ENCODE measurements at places on chromosomes 12 and 14.

GRCh38 chr14:100065111-100065871 lies at the start of gene EVL:
Gene EVL (plus strand): TSS chr14:100065422. CDS start chr14:100065501, 79 bp downstream.
- peak; percentile 73 for DNase-seq

GRCh38 chr12:40344312-40344711 lies 119.5 kb downstream of the LRRK2 start:
- no peak for DNase-seq

DNA sequence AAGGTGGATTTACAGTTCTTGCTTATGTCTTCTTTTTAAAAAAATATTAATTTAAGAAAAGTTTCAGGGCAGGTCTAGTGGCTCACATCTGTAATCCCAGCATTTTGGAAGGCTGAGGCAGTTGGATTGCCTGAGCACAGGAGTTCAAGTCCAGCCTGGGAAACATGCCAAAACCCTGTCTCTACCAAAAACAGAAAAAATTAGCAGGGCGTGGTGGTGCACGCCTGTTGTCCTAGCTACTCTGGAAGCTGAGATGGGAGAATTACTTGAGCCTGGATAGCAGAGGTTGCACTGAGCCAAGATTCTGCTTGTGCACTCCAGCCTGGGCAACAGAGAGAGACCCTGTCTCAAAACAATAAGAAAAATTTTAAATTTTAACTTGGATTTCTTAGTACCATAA lies 5.4 kb upstream of the TAS2R46 start:
- DNase-seq: no peak

- peak; percentile 39 for DNase-seq
These were observed 2.7 kb downstream of the PTHLH start for GRCh38 chr12:27969624-27970400.

DNA sequence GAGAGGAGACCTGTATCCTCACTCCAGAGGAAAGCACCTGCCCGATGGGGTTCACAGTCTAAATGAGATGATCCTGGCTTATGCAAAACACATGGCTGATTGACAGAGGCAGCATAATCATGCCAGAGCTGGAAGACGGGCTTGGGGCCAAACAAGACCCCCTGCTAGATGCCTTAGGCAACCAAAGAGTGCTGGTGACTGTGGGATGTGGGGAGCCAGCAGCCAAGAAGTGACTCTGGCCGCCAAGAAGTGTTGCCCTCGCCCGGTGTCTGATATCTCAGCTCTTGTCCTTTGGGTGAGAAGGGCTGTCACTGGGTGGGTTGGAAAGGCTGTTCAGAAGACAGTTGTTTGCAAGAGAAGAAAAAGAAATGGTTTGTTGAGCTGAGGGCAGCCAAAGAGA lies 56.7 kb downstream of the PLEKHG3 start:
- DNase-seq: no peak

- DNase-seq: no peak
These were observed 50.8 kb upstream of the ZDHHC17 start for GRCh38 chr12:76713130-76713529.

GRCh38 chr14:101369916-101370592 lies 191.2 kb upstream of the DIO3 start:
- no peak for DNase-seq

- no peak for DNase-seq
These were observed 1.7 kb downstream of the PRMT8 start for GRCh38 chr12:3492793-3493042.

- DNase-seq: no peak
These were observed 205.2 kb upstream of the GRIP1 start for GRCh38 chr12:66884091-66884490.

GRCh38 chr14:44699391-44699790 lies 192.3 kb upstream of the FSCB start:
- no peak for DNase-seq

- DNase-seq: no peak
These were observed 184.4 kb downstream of the SUDS3 start for GRCh38 chr12:118560733-118561132.

DNA sequence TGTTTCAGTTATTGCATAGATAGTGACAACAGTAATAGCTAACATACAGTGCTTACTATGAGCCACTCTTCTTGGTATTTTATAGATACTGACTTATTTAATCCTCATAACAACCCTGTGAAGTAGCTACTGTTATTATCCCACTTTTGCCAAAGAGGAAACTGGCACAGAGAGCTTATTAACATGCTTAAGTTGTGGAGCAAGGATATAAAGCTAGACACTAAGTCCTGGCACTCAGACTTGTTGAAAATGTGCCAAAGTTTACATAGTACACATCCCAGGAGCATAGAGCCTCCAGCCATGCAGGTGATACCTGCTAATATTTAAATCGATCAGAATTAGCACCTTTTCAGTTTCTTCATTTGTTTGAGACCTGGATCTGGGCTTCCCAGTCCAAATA lies 41.8 kb downstream of the VEZT start:
- no peak for DNase-seq

DNA sequence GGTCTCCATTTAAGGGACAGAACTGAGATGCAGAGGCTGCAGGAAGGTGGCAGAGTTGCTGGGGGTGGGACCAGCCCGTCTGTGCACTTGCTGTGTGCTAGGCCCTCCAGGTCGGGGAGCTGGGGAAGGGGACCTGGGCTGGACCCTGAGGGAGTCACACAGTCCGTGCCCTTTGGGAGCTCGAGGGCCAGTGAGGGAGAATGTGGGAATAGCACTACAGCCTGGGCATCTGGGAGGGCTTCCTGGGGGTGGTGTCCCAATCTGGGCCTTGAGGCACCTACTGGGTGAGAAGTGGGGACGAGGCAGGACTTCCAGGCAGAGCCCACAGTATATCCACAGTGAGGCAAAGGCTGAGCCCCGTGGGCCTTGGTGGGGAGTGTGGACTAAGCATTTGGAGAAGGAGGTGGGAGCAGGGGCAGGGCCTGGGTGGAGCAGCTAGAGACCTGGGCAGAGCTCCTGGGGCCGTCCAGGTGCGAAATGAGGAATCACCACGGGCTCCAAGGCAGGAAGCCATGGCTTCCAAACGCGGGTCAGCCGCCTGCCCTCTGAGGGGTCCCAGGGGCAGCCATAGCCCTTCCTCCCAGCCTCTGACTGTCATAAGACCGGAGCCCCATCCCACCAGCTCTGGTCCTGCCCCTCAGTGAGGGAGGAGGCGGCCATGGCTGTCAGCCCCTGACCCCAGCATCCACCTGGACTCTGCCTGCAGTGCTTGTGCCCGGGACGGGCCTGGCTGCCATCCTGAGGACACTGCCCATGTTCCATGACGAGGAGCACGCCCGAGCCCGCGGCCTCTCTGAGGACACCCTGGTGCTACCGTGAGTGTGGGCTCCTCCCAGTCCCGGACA lies 6.6 kb downstream of the ASPG start:
- DNase-seq: no peak

GRCh38 chr14:89509891-89510290 lies 92.9 kb upstream of the FOXN3 start:
- no peak for DNase-seq

- DNase-seq: no peak
These were observed 45.1 kb upstream of the SYCP3 start for GRCh38 chr12:101784376-101784775.

GRCh38 chr14:101155575-101155974 lies 252.1 kb upstream of the RTL1 start:
- no peak for DNase-seq

DNA sequence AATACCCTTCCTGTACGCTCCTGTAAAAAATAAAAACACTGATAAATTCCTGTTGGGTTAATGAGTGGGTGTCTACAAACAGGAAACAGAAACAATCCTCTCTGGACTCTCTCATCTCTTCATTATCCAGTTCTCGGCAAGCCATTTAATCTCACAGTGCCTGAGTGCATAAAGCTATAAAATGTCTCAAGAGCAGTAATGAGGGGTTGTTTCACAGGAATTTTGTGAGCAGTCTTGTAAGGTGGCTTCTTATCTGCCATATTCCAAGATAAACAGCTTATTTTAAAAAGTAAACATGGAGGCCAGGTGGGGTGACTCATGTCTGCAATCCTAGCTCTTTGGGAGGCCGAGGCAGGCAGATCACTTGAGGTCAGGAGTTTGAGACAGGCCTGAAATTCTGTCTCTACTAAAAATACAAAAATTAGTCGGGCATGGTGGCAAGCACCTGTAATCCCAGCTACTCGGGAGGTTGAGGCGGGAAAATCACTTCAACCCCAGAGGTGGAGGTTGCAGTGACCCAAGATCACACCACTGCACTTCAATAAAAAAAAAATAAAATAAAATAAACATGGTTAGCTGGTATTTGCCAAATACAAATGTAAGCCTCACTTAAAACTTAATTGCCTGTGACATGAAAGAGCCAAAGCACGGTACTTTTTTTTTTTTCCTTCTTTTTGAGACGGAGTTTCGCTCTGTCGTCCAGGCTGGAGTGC lies 54.0 kb downstream of the CLIP1 start:
- no peak for DNase-seq

DNA sequence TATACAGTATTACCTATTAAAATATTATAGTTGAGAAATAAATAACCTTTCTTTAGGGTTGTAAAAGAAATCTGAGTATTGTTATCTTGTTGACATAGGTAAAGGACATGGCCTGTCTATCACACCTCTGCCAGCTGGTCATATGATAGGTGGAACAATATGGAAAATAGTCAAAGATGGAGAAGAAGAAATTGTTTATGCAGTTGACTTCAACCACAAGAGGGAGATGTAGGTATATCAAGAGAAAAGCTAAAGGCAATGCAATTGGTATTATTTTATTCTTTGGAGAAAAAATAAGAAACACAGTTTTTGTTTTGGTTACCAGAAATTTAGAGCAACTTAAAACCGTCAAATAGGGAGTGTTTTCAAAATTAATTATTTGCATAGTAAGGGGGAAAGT lies 13.5 kb downstream of the CPSF2 start:
- DNase-seq: no peak

GRCh38 chr12:12612358-12612757 lies 682 bp downstream of the CREBL2 start:
- peak; percentile 3 for DNase-seq

DNA sequence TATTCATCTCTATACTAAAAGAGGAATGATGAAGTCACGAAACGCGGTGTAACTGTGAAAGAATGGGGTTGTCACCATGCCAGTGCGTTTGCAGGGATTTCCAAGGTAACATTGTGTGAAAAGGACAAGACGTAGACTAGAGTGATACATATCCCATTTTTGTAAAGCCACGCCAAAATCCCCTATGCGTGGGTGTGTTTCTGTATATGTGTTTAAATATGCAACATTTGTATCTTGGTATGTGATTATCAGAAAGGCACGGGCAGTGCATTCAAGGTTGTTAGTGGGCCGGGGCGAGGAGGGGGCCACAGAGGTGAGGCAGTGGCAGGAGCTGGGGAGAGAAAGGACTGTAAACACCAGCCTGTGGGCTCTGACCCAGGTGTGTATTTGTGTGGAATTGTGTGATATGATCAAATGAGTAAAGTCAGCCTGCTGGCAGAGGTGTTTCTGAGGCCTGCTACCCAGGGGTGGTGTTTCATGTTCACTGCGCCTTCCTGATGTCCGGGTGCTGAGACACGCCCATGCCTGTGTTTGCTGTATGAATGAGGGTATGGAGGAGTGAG lies 137.8 kb downstream of the ADGRD1 start:
- no peak for DNase-seq
